Mesothelial cell of epicardium (in vitro differentiated cells): ENCODE measurements at places on chromosomes 12 and 14. TPM values are rescaled to one million over a fixed set of nuclear protein-coding genes. Genes with fewer than 3 reads are reported as not detected.

DNA sequence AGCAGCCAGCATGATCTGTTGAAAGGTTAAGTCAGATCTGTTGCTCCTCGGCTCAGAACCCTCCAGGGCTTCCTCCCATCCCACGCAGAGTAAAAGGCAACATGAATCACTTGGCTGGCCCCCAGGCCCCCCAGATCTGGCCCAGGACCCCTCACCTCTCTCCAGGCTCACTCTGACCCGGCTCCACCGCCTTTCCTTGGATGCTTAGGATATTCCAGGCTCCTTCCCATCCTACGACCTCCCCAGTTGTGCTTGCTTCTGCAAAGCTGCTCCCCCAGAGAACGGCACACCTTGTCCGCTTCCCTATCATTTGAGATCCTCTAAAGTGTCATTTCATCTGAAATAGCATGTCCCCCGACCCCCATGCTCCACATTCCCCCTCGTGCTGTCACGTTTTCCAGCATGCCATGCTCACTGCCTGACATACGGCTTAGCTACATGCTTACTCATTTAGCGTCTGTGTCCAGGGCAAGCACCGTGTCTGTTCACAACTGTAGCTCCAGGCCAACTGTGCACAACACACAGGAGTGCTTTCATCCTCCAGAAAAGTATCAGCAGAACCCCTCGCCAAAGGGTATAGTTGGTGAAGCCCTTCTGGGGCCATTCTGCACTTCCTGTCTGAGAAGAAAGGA, 33.6 kb upstream of the BDKRB2 start:
- no peaks in the 10 kb centered on the region for H3K36me3 ChIP-seq
- H3K4me1 ChIP-seq, result peaks cover 27% of the 10 kb centered on the region
- DNase-seq, result no peak
- no peak overlapping the region for H3K27ac ChIP-seq
- peaks cover 3% of the 10 kb centered on the region for H3K27me3 ChIP-seq
- H3K4me3 ChIP-seq, result no peak overlapping the region

DNA sequence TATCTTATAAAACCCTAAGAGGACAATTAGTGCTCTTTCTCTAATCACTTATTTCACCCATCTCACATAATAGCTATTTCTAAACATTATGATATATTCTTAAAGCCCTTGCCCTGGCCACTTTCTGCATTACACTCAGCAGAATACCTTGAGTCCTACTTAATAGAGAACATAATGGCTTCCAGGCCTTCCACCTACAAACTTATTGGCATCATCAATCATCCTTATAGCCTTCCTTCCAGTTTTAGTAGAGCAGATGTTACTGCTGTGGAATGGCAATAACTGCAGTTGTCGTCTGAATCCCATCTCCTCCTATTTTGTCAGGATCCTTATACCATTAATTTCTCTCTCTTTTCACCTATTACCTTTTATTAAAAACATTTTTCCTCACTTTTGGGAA, 1127.4 kb downstream of the LRFN5 start:
- H3K27me3 ChIP-seq, result no peaks in the 10 kb centered on the region
- no peaks in the 10 kb centered on the region for H3K36me3 ChIP-seq
- H3K27ac ChIP-seq, result no peak overlapping the region
- DNase-seq, result no peak
- H3K4me3 ChIP-seq, result no peak overlapping the region
- H3K4me1 ChIP-seq, result no peaks in the 10 kb centered on the region

GRCh38 chr14:95535226-95536021, 574 bp downstream of the GLRX5 start:
- H3K27ac ChIP-seq, result peak overlapping the region; percentile 88
- no peaks in the 10 kb centered on the region for H3K27me3 ChIP-seq
- H3K4me1 ChIP-seq, result peaks cover 55% of the 10 kb centered on the region
- peak; percentile 39 for DNase-seq
- peaks cover 2% of the 10 kb centered on the region for H3K36me3 ChIP-seq

- no peaks in the 10 kb centered on the region for H3K36me3 ChIP-seq
- no peak overlapping the region for H3K4me3 ChIP-seq
- no peaks in the 10 kb centered on the region for H3K27me3 ChIP-seq
- H3K27ac ChIP-seq, result no peak overlapping the region
- DNase-seq, result no peak
- peaks cover 7% of the 10 kb centered on the region for H3K4me1 ChIP-seq
These were observed 633 bp upstream of the RNU4-2 start for GRCh38 chr12:120292411-120292660.

- no peak overlapping the region for H3K4me3 ChIP-seq
- H3K27me3 ChIP-seq, result no peaks in the 10 kb centered on the region
- no peaks in the 10 kb centered on the region for H3K36me3 ChIP-seq
- DNase-seq, result no peak
- peaks cover 33% of the 10 kb centered on the region for H3K4me1 ChIP-seq
These were observed 112.9 kb downstream of the DAAM1 start for GRCh38 chr14:59301354-59301753.

HHIPL1 gene
- 4.4 to 4.7 TPM (median 4.5 TPM) in 3 replicates for total RNA-seq

PPP1R1A gene
- total RNA-seq, result 0.54 to 1.0 TPM (median 0.76 TPM) in 3 replicates

HOXC9 gene
- total RNA-seq, result 1.1 to 2.0 TPM (median 1.6 TPM) in 3 replicates
